ENCODE measurements at places on chromosomes 4 and X.

DNA sequence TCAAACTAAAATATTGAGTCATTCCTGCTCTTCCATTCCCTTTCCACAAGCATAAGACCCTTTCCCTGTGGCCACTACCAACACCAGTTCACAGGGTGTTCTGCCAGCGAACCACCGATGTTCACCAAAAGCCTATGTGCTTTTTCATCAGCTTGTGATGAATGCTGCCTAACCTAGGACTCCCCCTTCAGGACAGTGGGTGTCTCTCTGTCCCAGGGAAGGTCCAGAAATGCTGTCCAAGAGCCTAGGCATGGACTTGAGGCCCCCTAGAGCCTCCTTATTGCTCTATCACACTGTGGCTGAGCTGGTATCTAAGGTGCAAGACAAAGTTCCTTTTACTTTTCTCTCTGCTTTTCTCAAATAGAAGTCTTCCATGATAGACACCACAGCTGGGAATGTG, 1015.6 kb downstream of the PCDH19 start:
- DNase-seq = no peak

GRCh38 chr4:108331905-108332632, 163.3 kb upstream of the LEF1 start:
- DNase-seq = no peak

DNA sequence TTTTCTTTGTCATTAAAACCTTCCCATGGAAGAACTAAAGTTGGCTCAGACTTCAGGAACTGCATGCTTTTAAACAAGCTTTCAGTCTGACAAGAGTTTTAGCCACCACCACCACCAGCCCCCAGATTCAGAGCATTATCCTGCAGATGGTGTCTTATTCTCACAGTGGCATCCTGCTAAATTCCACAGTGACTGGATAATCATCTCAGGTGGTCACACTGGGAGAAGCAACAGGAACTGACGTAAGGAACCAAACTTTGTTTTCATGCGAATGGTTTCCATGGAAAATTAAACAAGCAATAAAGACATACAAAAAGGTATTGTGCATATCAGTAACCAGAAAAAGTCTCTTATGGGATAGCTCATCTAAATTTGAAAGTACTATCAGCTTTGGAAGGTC, 370.7 kb downstream of the FBXW7 start:
- no peak for DNase-seq

- DNase-seq = no peak
These were observed 8.1 kb upstream of the JAKMIP1 start for GRCh38 chr4:6208416-6208815.

GRCh38 chr4:85725721-85726170, 250.8 kb downstream of the ARHGAP24 start:
- no peak for DNase-seq

DNA sequence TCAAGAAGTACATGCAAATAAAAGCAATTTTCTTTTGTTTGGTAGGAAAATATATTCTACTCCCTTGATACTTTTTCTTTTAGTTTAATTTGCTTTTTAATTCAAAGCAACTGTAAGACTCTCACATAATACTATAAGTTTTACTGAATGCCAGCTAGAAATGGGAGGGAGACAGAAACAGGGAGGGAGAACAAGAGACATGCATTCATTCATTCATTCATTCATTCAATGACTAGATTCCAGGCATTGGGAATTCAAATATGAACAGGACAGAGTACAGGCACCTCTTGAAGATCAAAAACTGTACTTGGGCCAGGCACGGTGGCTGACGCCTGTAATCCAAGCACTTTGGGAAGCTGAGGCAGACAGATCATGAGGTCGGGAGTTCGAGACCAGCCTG, 85.6 kb downstream of the THOC2 start:
- DNase-seq = no peak

DNA sequence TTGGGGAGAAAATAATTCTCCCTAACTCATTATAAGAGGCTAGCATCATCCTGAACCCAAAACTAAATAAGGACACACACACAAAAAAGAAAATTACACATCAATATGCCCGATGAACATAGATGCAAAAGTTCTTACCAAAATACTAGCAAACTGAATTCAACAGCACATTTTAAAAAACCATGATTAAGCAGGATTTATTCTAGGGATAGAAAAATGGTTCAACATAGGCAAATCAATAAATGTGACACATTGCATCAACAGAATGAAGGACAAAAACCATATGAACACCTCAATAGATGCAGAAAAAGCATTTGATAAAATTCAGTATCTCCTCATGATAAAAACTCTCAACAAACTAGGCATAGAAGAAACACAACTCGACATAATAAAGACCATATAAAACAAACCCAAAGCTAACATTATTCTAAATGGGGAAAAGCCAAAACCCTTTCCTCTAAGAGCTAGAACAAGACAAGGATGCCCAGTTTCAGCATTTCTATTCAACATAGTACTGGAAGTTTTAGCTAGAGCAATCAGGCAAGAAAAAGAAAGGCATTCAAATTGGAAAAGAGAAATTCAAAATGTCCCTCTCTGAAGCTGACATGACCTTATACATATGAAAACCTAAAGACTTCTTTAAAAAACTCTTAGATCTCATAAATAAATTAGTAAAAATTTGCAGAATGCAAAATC, 200.9 kb downstream of the NKX6-1 start:
- no peak for DNase-seq

GRCh38 chr4:26751004-26751403, 109.6 kb upstream of the STIM2 start:
- no peak for DNase-seq

GRCh38 chrX:3191796-3192195, 150.5 kb downstream of the ARSF start:
- DNase-seq = no peak

GRCh38 chr4:182421753-182422152, 178.6 kb downstream of the TENM3 start:
- no peak for DNase-seq

DNA sequence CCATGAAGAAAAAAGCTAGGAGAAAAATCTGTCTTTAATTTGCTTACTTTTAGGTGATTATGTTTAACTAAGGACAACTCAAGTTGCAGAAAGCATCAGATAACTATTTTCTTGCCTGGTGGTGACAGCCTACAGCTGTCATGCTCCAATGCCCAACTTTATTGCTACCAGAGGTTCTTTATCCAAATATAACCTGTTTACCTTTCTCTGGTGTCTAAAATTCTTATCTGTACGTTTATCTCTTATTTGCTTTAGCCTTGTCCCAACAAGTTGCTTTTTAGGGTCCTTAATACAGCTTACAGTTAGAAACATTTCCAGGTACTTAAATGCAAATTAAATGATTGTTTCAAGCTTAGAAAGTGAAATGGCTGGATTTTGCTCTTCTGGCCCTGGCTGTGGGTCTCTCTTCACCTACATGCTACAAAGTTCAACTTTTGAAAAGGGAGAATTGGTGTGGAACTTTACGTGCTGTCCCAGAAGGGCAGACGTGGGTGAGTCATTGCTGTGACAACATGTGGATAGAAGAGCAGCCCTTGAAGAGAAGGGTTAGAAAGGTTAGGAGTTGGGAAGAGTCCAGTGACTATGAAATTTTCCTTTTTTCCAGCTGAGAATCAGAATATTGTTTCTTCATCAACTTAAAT, 60.7 kb downstream of the HPGD start:
- DNase-seq = no peak

GRCh38 chrX:68669094-68669860, 21.8 kb downstream of the STARD8 start:
- no peak for DNase-seq

DNA sequence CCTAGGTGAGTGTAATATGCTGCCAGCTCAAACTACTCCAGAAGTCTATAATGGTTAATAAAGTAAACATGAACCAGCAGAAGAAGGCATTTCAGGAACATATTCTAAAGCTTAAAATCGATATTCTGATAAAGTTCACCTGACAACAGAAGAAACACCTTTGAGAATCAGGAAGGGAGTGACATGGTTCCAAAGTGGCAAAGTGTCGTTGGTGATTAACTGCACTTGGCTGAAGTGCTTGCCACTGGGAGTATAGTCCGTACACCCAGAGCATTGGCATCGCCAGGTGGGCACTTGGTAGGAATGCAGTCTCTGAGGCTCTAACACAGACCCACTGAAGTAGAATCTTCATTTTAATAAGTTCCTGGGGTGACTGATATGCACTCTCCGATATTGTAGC, 76.0 kb upstream of the H2AZ1 start:
- no peak for DNase-seq

GRCh38 chrX:55187281-55187680, 32.9 kb upstream of the PAGE5 start:
- DNase-seq = no peak

Measured in activated CD8-positive, alpha-beta memory T cell treated with anti-CD3 and anti-CD28 coated beads for 4 hours (primary cell).